Mesothelial cell of epicardium (in vitro differentiated cells): ENCODE measurements at places on chromosomes 1 and 21.

DNA sequence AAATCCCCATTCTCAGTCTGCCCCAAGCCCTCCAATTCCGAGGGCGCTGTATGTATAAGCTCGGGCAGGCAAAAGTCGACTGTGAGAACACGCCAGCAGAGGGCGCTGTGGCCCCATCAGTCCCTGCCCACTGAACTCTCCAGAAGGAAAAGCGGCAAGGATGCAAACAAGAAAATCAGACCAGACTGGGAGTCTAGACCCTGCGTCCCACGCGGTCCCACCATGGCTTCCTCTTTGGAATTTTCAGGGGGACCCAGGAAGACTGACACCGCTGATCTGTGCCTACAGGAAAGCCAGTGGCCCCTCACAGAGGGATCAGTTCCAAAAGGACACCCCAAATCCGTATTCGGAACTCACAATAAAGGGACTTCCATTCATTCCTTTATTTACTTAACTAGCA lies 19.5 kb downstream of the TEX35 start:
- no peaks in the 10 kb centered on the region for H3K27me3 ChIP-seq
- no peak overlapping the region for H3K27ac ChIP-seq
- no peak overlapping the region for H3K4me3 ChIP-seq
- DNase-seq: peak; percentile 58

DNA sequence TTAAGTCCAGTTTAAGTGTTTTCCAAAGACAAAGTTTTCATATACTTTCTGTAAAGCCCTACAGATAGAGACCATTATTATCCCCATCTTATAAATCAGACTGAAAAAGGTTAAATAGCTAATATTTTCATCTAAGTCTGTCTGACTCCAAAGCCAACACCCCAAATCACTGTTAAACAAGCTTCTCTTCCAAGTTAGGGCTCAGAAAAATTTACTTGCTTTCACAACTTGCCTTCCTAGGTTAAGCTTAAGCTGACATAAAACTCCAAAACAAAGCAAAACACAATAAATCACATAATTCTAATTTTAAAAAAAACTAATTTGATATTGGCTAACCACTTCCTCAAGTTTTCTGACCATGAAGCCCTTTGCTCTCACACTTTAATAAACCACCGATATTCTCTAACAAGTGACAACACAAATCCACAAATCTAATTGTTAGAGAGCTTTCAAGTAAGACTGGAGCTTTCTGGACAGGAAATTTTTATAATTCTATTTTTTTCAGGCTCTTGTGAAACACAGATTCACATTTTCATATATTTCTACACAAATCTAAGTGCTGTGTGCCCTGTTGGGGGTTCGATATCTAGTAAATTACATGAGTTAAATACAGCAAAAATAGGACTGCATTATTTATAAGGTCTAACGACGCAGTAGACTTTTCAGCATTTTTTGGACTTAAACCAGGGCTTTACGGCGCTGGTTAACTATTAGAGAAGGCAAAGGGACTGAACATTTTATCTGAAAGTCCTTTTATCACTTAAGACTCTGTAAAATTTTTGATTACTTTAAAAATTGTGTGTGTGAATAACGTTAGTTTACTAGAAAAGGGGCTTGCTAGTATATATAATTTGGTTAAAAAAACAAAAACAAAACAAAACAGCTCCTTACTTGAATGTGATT lies 2.1 kb downstream of the GNG12 start:
- no peak for DNase-seq
- peak overlapping the region; percentile 96 for H3K27ac ChIP-seq
- peak overlapping the region; percentile 92 for H3K4me3 ChIP-seq

- H3K27me3 ChIP-seq: no peaks in the 10 kb centered on the region
- no peak overlapping the region for H3K27ac ChIP-seq
- no peak overlapping the region for H3K4me3 ChIP-seq
- DNase-seq: no peak
- no peaks in the 10 kb centered on the region for H3K36me3 ChIP-seq
- no peaks in the 10 kb centered on the region for H3K4me1 ChIP-seq
Observed at GRCh38 chr1:71828431-71829012, 453.8 kb downstream of the NEGR1 start.

DNA sequence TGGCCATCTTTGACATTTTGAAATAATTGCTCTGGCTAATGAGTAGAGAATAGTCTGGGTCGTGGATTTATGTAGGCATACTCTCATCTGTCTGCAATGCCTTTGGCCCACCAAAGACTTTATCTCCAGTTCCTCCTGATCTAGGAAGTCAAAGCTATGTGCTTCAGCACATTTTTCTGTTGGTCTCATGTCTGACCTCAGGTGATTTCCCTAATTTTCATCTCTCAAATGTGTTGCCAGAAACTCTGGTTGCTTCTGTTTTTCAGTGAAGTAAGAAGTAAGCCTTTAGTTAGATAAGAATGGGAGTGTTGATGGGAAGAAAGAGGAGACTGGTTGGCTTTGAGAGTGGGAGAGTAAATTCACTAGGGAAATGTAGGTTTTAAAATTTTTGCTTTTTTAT lies 66.4 kb downstream of the GPR88 start:
- H3K36me3 ChIP-seq: no peaks in the 10 kb centered on the region
- no peak overlapping the region for H3K4me3 ChIP-seq
- H3K4me1 ChIP-seq: no peaks in the 10 kb centered on the region
- no peak for DNase-seq

GRCh38 chr1:246639732-246640131 lies 73.5 kb downstream of the CNST start:
- DNase-seq: no peak
- H3K27ac ChIP-seq: no peak overlapping the region
- H3K4me3 ChIP-seq: no peak overlapping the region
- H3K36me3 ChIP-seq: peaks cover 25% of the 10 kb centered on the region
- H3K27me3 ChIP-seq: no peaks in the 10 kb centered on the region
- no peaks in the 10 kb centered on the region for H3K4me1 ChIP-seq

DNA sequence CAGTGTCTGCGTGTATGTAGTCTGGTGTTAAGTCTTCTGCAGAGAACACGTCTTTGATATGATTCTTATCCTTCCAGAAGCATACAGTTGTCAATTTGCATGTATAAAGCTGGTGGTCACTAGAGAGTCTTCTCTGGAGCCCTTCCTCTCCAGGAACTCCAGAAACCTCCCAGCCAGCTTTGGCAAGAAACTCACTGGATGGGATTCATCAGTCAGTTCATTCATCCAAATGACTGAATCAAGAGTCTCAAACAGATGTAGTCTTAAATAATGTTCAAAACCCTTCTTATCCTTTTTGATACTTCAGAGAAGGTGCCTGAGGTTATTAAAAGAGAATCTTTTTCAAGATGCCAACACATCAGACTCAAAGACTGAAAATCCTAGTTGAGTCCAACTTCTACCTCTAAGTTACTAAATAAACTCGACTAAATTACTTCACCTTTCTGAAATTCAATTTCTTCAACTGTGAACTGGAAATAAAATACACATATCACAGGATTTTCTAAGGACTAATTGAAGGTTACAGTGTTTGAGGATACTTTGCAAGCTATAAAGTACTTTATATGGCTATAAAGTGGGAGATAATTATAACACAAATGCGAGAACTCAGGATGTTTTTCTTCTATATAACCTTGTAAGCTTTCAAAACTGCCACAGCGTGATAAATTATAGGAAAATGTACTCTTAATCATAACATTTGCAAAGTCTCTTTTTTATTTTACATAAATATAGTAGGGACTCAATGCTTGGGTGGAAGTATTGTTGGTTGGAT lies 252.4 kb downstream of the FGGY start:
- H3K27ac ChIP-seq: peak overlapping the region; percentile 61
- H3K36me3 ChIP-seq: no peaks in the 10 kb centered on the region
- no peak for DNase-seq
- peaks cover 64% of the 10 kb centered on the region for H3K4me1 ChIP-seq
- no peak overlapping the region for H3K4me3 ChIP-seq

- DNase-seq: no peak
- peak overlapping the region; percentile 21 for H3K27ac ChIP-seq
- H3K4me3 ChIP-seq: no peak overlapping the region
- H3K4me1 ChIP-seq: peaks cover 22% of the 10 kb centered on the region
- peaks cover 49% of the 10 kb centered on the region for H3K36me3 ChIP-seq
- no peaks in the 10 kb centered on the region for H3K27me3 ChIP-seq
Observed at GRCh38 chr1:56511364-56511763, 68.0 kb downstream of the PLPP3 start.

DNA sequence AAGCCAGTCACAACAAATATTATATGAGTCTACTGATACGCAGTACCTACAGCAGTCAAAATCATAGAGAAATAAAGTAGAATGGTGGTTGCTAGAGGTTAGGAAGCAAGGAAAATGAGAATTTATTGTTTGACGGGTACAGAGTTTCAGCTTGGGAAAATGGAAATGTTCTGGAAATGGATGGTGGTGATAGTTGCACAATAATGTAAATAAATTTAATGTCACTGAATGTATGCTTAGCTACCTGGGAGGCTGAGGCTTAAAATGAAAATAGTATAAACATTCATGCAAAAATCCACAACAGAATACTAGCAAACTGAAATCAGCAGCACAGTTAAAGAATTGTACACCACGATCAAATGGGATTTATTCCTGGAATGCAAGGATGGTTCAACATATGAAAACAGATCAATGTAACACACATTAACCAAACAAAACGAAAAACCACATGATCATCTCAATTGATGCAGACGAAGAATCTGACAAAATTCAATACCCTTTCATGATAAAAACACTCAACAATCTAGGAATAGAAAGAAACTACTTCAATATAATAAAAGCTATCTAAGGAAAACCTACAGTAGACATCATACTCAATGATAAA lies 10.7 kb downstream of the TUT4 start:
- no peaks in the 10 kb centered on the region for H3K27me3 ChIP-seq
- DNase-seq: no peak
- no peaks in the 10 kb centered on the region for H3K4me1 ChIP-seq
- peaks cover 46% of the 10 kb centered on the region for H3K36me3 ChIP-seq
- H3K27ac ChIP-seq: no peak overlapping the region

DNA sequence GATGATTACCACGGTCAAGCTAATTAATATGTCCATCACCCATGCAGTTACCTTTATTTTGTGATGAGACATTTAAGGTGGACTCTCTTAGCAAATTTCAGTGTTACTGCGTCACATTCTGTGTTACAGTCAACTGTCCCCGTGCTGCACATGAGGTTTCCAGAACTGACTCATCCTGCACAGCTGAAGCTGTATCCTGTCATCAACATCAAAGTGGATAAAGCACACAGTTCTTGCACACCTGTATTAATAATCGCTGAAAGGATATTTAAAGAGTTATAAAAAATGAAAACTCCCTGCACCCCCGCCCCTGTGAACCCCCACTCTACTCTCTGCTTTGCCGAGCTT lies 3.4 kb upstream of the KRTAP10-5 start:
- DNase-seq: no peak
- peaks cover 24% of the 10 kb centered on the region for H3K27me3 ChIP-seq
- peaks cover 8% of the 10 kb centered on the region for H3K4me1 ChIP-seq
- H3K4me3 ChIP-seq: no peak overlapping the region
- H3K27ac ChIP-seq: no peak overlapping the region
- H3K36me3 ChIP-seq: no peaks in the 10 kb centered on the region

DNA sequence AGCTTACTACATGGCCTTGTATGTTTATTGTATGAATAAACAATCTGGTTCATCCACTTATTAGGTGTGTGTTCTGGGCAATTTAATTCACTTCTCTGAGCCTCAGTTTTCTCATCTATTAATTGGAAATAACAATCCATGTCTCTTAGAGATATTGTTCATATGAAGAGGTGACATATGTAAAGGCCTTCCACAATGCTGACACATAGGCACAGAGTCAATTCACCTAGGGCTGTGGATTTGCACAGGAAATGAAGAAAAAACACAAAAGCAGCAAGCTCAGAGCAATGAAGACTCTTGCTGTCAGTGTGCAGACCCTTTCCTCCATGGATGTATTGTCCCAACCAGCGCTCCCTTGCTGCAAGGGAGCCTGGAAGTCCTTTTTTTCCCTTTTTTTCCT lies 195.2 kb upstream of the CAMK1G start:
- no peaks in the 10 kb centered on the region for H3K36me3 ChIP-seq
- H3K27me3 ChIP-seq: no peaks in the 10 kb centered on the region
- H3K27ac ChIP-seq: no peak overlapping the region
- H3K4me1 ChIP-seq: peaks cover 39% of the 10 kb centered on the region
- no peak overlapping the region for H3K4me3 ChIP-seq

GRCh38 chr1:78227705-78228635 lies 182.2 kb downstream of the GIPC2 start:
- no peak overlapping the region for H3K4me3 ChIP-seq
- H3K27me3 ChIP-seq: peaks cover 62% of the 10 kb centered on the region
- H3K36me3 ChIP-seq: no peaks in the 10 kb centered on the region
- no peak for DNase-seq

- H3K4me1 ChIP-seq: no peaks in the 10 kb centered on the region
- no peaks in the 10 kb centered on the region for H3K36me3 ChIP-seq
- H3K27me3 ChIP-seq: peaks cover 8% of the 10 kb centered on the region
- H3K4me3 ChIP-seq: no peak overlapping the region
- DNase-seq: no peak
- no peak overlapping the region for H3K27ac ChIP-seq
Observed at GRCh38 chr1:9618909-9619679, 30.4 kb downstream of the TMEM201 start.

- H3K27ac ChIP-seq: peak overlapping the region; percentile 37
- H3K36me3 ChIP-seq: no peaks in the 10 kb centered on the region
- peaks cover 17% of the 10 kb centered on the region for H3K4me1 ChIP-seq
Observed at GRCh38 chr21:16768096-16768495, 744.7 kb upstream of the CXADR start.

DNA sequence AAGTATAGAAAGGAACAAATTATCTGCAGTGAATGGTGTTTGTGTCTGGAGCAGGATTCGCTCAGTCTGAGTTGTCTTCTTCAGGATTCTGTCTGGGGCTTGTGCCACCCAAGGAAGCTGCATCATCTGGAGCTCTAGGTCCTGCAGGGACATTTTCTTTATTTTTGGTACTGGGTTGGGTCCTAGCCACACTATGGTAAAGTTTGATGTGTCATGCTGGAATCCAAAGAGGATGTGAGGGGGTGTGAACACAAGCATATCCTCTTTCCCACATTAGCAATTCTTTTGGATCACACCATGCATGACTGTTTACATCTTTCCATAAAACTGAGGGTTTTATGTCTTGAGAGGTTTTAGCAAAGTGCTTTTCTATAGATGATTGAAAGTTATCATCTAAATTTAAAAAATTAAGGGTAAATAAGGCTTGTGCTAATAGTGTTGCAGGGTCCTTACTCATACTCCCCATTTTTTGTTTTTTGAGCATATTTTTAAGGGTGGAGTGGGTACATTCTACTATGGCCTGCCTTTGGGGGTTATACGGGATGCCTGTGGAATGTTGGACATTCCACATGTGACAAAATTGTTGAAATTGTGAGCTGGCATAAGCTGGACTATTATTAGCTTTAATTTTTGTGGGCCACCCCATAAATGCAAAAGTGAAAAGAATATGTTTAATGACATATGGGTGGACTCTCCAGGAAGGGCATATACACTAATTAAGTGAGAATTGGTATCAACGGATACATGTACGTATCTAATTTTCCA lies 152.0 kb upstream of the HMCN1 start:
- no peak overlapping the region for H3K27ac ChIP-seq
- H3K36me3 ChIP-seq: peaks cover 32% of the 10 kb centered on the region
- H3K4me1 ChIP-seq: no peaks in the 10 kb centered on the region
- no peak for DNase-seq

GRCh38 chr1:209106237-209106741 lies 477.2 kb upstream of the CAMK1G start:
- H3K4me1 ChIP-seq: peaks cover 20% of the 10 kb centered on the region
- H3K27me3 ChIP-seq: peaks cover 28% of the 10 kb centered on the region
- no peak overlapping the region for H3K4me3 ChIP-seq
- H3K36me3 ChIP-seq: no peaks in the 10 kb centered on the region
- DNase-seq: no peak
